ENCODE measurements at places on chromosomes 2 and 18.

- DNase-seq: no peak
These were observed 184.6 kb downstream of the ETAA1 start for GRCh38 chr2:67581751-67582150.

DNA sequence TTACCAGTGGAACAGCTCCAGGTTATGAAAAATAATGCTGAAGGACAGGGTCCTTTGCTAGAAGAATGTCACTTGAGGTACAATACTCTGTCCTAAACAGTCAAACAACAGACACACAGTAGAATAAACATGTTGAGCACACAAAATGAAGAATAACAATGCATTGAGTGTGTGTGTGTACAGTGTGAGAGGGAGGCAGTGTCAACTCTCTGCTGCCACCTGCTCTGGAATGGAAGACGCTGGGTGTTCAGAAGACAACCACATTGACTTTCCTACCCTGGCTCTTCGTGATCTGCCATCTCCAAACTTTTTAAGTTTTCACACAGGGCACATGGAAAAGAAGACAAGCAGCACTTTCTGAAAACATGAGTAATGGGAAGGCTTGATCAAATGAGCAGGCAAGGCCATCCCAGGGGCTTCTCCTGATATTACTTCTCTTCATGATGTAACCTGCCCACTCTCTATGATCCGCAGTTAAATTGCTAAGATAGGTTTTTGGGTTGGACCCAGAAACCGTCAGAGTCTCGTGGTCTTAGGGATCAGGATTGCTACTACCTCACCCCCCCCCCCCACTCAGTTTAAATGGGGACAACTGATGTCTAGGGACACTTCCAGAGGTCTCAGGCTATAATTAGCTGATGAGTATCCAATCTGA, 533.2 kb upstream of the TNP1 start:
- DNase-seq: no peak

GRCh38 chr2:9260464-9260918, 53.9 kb downstream of the ASAP2 start:
- no peak for DNase-seq

GRCh38 chr2:241867776-241868420, 1.6 kb upstream of the RTP5 start:
- no peak for DNase-seq

DNA sequence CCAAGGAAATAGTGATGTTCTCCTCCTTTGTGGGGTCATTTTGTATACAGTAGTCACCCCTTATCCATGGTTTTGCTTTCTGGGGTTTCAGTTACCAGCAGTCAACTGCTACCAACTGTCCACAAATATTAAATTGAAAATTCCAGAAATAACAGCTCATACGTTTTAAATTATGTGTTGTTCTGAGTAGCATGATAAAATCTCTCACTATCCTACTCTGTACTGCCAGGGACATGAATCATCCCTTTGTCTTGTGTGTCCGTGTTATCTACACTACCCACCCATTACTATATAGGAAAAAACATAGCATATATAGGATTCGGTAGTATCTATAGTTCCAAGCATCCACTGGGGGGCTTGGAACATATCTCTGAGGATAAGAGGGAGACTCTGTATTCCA, 120.9 kb upstream of the DCC start:
- no peak for DNase-seq

GRCh38 chr2:185132501-185133041, 534.2 kb downstream of the ZNF804A start:
- DNase-seq: no peak
